ENCODE measurements at places on chromosomes 7 and 10.

DNA sequence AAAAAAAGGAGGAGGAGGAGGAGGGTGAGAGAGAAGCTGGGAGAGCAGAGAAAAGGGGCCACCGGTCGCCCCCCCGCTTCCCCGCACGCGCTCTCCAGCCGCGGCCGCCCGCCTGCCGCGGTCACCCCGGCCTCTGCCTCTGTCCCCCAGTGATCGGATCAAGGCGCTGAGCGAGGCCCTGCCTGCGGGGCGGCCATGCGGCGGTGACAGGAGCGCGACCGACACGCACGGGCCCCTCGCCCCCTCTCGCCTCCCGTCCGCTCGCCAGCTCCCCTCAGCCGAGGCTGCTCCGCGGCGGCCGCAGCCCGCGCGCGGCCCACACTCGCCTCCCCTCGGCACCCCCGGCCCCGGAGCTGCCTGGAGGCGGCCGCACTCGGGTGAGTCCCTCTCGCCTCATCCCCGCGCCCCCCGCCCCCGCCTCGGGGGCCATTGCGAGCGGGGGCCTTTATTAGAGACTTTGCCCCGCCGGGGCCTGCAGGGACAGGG is at the start of gene GTF2I:
GTF2I (plus strand) TSS at position 27 of the 486 bp plus-strand sequence. CDS start 31,411 bp downstream, outside the sequence.
- DNase-seq: no peak

DNA sequence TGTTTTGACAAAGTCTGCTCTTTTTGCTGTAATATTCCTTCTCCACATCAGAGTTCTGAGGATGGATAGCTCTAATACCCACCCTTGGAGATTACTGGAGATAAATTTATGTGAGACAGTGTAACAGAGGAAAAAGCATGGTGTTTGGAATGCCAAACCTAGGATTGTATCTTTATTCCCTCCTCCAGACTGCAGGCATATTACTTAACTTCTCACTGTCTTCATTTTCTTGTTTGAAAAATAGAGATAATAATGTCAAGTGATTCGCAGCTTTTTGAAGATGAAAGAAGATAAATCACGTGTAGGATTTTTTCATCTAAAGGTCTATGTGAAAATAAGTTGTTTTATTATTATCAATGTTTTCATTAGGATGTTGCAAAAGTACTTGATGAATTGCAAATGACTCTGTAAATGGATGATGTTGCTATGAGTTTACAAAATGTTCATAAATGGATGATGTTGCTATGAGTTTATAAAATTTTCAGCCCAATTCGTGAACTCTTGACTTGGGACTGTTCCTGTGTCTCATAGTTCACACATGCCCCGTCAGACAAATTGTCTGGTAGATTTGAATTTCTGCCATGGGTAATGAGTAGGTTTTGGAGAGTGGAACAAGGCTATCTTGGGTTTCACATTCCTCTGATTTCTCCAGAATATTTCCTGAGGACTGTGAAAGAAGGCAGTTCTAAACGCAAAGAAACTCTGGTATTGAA is 113.1 kb upstream of the IGFBP3 start:
- DNase-seq: no peak

- no peak for DNase-seq
Measured at GRCh38 chr7:103752995-103753394, 236.5 kb downstream of the RELN start.

DNA sequence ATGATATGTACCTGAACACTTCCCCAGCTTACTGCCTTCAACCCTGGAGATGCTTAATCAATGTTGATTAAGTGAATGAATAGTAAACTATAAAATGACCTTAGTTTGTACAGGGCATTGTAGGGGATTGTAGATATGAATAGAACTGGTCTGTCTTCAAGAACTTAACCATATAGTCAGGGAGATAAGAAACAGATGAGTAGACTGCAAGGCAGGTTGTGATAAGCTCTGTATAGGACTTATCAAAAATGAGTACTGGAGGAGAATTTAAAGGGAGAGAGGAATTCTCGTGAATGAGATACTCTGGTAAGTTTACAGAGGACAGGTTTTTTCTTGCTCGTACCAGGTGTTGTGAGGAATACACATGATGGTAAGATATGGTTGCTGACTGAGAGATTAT is 27.6 kb downstream of the SGPL1 start:
- DNase-seq: no peak

DNA sequence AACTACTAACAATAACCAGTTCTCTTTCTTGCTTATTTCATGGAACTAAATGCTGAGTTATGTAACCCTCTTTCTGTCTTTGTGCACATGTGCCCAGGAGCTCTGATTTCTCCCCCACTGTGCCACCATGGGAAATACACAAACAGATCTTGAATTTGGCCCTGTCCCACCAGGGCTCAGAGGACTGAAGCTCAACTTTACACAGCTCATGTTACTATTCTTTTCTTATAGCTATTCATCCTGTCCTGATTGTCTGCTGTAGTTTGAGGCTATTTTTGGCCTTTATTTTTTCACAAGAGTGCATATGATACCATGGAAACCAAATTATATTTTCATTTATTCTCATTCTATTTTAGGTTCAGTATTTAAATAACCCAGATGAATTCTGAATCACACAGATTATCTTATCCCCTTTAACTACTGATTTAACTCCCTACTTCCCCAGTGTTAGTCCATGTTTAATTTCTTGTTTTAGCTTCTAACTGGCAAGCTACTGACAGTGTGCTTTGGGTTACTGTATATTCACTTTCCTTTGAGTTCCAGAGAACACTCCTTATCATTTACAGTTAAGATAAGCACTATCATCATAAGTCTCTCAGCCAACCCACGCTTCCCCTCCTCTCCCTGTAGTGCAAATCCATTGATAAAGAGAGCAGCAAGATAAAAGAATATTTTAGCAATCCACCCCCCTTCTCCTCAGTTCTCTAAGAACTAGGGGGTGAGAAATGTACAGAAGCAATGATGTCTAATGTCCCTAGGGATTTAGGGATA is 71.8 kb upstream of the GSDME start:
- DNase-seq: no peak

GRCh38 chr10:62261666-62262065 is 7.0 kb downstream of the RTKN2 start:
- no peak for DNase-seq

GRCh38 chr7:46819819-46820218 is 762.1 kb downstream of the TNS3 start:
- no peak for DNase-seq

GRCh38 chr7:44858161-44858560 is 10.3 kb upstream of the H2AZ2 start:
- no peak for DNase-seq

- DNase-seq: no peak
Measured at GRCh38 chr10:33939892-33940291, 605.4 kb upstream of the NRP1 start.

DNA sequence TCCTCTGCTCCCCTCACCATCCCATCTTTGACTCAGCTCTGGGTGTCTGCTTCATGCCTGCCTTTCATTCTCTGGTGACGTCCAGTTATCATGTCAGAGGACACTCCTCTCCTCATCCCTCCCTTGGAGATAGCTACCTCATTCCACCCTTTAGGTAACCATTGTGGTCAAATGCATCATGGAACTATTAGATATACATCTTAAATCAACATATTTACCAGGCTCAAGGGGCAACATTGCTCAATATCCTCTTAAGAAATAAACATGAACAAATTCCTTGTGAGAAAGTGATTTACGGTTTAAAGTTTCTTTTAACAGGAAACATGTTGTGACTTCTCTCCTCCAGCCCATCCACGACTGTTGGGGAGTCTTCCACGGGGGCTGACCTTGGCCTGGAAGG is 511.6 kb upstream of the IGFBP3 start:
- no peak for DNase-seq

- DNase-seq: no peak
Measured at GRCh38 chr10:26792758-26793495, 67.8 kb downstream of the ABI1 start.

DNA sequence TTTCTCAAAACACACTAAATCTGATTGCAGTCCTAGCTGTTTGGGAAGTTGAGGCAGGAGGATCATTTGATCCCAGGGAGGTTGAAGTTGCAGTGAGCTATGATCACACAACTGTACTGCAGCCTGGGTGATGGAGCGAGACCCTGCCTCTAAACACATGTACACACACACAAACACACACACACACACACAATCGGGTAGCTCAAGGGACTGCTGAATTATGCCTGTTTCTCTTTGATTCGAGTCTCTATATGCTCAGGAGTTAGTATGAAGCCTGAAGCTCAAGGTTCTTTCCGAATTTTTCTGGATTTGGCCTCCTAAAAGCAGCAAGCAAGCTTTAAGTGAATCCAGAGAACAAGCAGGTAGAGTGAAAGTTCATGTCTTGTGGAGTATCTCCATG is 22.5 kb downstream of the PRTFDC1 start:
- DNase-seq: no peak

- no peak for DNase-seq
Measured at GRCh38 chr7:136502162-136502561, 366.3 kb upstream of the CHRM2 start.

Data from stimulated activated CD8-positive, alpha-beta memory T cell treated with anti-CD3 and anti-CD28 coated beads, Interleukin-4, amount 100 ng/mL, for 4 hours (primary cell).